ENCODE measurements at places on chromosomes 1 and 21. TPM values are rescaled to one million over a fixed set of nuclear protein-coding genes. Genes with fewer than 3 reads are reported as not detected.

- DNase-seq = no peak
Observed at GRCh38 chr1:30888391-30888790, 20.2 kb downstream of the SDC3 start.

DNA sequence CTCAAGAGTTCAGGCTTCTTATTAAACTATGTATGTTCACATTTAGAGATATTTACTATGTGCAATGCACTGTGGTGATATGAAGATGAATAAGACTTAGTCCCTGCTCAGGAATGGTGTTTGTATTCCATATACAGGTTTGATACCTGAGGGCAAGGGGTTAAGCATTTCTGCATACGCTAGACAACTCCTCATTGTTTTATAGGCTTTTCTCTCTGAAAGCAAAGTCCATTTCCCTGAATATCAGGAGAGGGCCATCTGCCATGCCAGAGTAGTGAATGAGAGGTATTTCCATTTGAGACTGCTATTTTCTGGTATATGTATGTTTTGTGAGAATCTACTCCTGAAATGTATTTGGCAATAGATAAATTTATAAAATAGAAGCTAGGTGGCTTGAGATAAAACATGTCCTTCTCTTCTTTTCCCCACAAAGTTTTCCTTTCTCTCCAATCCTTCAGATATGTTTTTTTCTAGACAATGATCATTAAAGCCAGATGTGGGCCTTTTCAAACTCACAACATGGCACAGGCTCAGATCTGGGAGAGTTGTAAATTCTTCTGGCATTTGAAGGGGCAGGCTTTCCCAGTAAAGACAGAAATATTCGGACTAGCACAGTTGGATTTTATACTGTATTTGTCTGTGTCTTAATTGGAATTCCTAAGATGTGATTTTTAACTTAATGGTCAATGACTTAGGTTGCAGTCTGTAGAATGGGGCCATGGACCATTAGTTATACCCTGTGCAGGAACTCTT lies 73.3 kb upstream of the WDR26 start:
- DNase-seq = no peak

DNA sequence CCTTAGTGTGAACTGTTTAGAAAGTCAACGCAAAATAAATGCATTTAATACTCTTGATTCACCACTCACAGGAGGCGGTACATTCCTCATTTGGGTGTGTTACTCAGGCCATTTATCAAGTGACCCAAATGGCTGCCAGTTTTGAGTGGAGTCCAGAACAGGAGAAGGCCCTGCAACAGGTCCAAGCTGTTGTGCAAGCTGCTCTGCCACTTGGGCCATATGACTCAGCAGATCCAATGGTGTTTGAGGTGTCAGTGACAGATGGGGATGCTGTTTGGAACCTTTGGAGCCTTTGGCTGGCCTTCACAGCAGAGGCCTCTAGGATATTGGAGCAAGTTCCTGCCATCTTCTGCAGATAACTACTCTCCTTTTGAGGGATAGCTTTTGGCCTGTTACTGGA lies 609.2 kb downstream of the KCNT2 start:
- DNase-seq = no peak

DNA sequence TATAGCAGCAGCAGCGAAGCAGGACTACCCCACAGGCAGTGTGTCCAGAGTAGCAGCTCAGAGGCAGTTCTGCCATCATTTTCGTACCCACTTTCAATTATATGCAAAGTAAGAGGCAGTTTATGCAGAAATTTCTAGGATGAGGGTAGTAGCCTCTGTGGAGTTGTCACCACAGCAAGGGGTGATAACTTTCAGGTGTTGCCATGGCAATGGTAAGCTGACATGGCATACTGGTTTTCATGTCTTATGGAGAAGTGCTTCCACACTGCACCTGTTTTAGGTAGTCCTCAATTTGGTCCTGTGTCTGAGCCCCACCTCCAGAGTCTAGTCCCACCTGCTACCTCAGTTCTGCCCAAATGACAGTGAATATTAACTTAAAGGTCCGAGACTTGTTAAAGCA lies 133.3 kb upstream of the SYT6 start:
- DNase-seq = no peak

GRCh38 chr1:195604287-195604686 lies 1004.0 kb downstream of the KCNT2 start:
- DNase-seq = no peak

GRCh38 chr1:212228591-212229119 lies 56.6 kb upstream of the PPP2R5A start:
- DNase-seq = no peak

- no peak for DNase-seq
Observed at GRCh38 chr1:80917225-80917624, 883.5 kb upstream of the ADGRL2 start.

DNA sequence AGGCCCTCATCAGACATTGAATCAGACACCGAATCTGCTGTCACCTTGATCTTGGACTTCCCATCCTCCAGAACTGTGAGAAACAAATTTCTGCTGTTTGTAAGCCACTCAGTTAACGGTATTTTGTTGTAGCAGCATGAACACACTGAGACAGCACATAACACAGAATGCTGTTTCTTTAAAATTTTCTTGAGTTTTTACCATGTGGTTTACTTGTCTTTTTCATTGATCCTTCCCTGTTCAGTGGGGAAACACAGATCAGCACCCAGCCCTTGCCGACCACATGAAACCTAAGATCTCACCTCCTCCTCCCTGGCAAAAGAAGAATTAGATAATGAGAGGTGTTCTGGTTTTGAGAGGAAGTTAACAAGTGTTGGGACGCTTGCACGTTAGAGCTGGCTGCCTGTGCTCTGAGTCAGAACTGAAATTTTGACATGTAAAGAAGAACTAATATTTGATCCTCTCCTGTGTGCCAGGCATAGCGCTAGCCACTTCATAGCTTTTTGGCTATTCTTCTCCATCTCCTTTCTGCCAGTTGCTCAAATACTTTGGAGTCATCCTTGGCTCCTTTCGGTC lies 179.6 kb downstream of the DHRS3 start:
- DNase-seq = no peak

The NTRK1 gene
- not detected for total RNA-seq

The CACNA1S gene
- total RNA-seq = not detected

The CAPN8 gene
- total RNA-seq = 94.7 TPM

DNA sequence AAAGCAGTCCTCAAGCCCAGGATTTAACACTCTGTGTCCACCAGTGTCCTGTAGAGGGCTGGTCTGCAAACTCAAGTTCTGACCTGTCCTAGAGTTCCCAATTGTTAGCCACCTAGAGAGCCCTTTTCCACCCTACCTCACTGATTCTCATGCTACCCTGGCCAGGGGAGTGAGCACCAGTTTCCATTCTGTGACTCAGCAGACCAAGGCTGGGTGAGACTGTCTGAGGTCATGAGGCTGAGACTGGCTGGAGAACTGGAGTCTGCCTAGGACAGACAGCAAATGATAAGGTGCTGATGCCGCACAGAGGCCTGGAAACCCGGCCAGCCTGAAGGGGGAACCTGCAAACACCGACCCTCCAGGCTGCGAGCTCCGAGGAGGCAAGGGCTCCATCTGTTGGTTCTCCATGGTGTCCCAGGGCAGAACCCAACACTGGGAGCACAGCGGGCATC lies 13.7 kb downstream of the GLIS1 start:
- no peak for DNase-seq

The PLPPR4 gene
- not detected for total RNA-seq

GRCh38 chr21:34980423-34981115 lies 68.5 kb downstream of the RUNX1 start:
- DNase-seq = no peak

DNA sequence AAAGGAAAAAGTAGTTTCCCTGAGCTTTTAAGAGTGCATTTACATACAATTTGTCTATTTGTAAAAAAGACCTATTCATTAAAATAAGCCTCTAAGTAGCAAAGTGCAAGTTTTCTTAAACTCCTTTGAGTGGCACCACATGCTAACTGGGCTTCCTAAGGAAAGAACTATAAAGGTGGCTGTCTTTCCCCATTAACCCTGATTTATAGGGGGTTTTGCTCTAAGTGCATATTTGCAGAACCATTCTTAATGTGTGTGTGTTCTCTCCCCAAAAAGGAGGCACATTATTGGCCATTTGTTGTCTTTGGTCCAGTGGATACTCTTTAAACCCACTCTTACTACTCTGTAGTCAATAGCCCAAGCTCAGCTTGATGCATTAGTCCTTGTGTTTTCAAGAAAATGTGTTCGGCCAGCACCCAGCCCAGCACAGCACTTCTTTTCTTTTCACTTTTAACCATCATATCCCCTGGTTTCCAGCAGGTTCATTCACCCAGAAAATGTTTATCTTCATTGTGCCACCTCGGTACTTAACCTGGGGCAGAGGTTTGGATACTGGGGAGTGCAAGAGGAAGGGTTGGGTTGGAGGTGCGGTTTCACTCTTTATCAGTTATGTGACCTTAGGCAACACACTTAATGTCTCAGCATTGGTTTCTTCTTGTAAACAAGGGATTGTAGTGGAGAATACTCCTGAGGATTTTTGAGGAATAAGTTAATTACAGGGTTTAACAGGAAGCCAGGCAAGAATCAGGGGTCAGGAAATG lies 161.9 kb upstream of the UBE2U start:
- DNase-seq = peak; percentile 70

The GPR25 gene
- total RNA-seq = not detected

DNA sequence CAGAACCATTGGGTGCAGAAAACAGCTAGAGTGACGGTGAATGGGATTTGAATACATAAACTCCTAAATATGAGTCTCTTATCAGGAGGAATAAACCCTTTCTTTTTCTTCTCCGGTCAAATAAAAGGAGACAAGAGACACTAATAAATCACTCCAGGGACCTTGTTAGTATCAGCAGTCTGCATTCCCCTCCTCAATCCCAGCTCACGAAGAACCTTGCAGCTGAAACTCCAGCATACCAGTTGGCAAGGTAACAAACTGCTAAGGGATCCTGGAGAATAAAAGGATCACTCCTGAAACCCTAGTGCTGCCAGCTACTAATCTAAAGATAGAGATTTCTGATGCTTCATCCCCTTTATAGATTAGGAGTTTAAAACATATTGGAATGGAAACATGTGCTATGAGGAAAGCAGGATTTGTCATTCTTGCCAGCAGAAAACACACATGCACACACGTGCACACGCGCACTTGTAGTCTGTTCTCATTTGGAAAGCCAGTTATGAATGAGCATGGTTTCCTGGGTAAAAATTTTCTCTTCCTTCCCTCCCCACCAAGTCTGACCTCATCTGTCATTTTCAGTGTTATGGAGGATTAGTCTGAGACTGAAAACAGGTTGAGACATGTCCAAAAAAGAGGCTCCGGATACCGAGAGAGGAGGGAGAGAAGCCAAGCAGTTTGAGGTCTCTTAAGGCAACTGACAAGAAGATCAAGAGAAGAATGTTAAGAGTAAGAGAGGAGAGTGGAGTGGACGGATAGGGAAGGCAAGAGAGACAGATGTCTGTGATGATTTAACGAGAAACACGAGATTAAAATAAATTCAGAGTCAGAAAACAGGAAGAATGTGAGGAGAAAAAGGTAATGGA lies 10.9 kb downstream of the IER5 start:
- no peak for DNase-seq

The TSPAN2 gene
- 26.5 TPM for total RNA-seq

The ST3GAL3 gene
- 22.4 TPM for total RNA-seq

The SPATA45 gene
- not detected for total RNA-seq

The ST6GALNAC5 gene
- 0.24 TPM for total RNA-seq

DNA sequence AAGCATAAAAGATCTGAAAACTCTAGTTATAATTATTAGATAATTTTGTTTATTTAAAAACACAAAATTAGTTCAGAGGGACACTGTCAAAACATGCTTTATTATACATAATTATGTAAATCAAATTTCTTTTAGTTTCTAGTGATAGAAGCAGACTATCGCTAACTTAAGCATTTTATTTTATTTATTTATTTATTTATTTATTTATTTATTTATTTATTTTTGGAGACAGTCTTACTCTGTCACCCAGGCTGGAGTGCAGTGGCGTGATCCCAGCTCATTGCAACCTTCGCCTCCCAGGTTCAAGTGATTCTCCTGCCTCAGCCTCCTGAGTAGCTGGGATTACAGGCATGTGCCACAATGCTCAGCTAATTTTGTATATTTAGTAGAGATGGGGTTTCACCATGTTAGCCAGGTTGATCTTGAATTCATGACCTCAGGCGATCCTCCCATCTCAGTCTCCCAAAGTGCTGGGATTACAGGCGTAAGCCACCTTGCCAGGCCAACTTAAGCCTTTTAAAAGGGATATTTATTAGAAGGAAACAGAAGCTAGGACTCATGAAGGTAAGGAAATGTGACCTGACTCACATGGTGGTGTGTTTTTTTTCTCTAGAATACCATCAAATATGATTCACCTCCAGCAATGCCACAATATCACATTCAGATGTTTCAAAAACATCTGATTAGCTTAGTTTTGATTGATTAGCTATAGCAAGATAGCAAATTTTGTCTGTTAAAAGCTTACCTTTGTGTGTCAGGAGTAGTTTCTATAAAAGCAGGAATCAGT lies 1357.4 kb upstream of the ADGRL4 start:
- DNase-seq = no peak

The GBP1 gene
- 6.0 TPM for total RNA-seq

The CRP gene
- not detected for total RNA-seq

Data from PC-9 (cell line).